ENCODE measurements at places on chromosomes 5 and 9. TPM values are rescaled to one million over a fixed set of nuclear protein-coding genes. Genes with fewer than 3 reads are reported as not detected.

DNA sequence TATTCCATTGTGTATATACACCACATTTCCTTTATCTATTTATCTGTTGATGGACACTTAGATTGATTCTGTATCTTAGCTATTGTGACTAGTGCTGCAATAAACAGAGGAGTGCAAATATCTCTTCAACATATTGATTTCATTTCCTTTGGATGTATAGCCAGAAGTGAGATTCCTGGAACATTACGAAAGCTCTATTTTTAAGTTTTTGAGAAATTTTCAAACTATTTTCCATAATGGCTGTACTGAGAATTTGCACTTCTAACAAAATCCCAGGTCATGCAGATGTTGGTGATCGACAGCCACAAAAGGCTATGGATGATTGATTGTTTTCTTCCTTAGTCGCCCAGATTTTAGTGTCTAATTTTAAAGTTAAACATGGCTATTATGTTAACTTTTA, 132.7 kb upstream of the MTAP start:
- DNase-seq: no peak

DNA sequence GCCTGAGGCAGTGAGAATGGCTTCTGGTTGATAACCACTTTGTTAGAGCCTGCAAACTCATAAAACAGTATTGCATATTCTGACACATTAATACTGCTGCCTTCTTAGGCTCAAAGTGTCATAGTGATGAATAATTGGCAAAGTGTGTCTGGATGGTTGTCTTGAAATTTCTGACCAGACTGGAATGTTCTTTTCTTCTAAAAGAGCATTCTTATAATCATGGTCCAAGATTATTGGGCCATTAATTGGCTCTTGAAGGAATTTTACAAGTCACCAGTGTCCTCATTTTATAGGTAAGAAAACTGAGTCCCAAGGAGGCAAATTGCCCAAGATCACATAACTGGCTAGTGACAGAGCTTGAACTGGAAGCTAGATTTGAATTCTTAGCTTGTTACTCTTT, 111.7 kb downstream of the PCSK1 start:
- DNase-seq: no peak

- DNase-seq: no peak
Measured at GRCh38 chr5:11293523-11293922, 532.5 kb upstream of the DAP start.

- DNase-seq: no peak
Measured at GRCh38 chr9:23492126-23493002, 333.7 kb downstream of the ELAVL2 start.

GRCh38 chr9:35280399-35280798, 118.6 kb downstream of the UNC13B start:
- no peak for DNase-seq

DNA sequence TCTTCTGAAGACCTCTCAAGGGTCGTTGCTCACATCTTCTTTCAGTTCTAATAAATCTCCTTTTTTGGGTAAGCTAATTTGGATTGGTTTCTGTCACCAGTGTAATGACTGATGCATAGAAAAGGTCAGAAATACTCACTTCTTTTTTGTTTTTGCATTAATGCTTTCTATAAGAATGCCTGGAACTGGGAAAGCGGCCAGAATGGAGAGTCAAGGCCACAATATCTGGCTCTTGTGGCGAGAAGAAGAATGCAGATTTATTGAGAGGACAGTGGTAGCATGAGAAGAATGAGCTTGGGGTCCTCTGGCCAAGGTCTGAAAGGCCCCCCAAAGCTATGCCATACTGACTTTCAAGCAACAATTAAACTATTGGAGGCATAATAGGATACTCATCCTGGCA, 88.0 kb upstream of the SLC12A2 start:
- no peak for DNase-seq

DNA sequence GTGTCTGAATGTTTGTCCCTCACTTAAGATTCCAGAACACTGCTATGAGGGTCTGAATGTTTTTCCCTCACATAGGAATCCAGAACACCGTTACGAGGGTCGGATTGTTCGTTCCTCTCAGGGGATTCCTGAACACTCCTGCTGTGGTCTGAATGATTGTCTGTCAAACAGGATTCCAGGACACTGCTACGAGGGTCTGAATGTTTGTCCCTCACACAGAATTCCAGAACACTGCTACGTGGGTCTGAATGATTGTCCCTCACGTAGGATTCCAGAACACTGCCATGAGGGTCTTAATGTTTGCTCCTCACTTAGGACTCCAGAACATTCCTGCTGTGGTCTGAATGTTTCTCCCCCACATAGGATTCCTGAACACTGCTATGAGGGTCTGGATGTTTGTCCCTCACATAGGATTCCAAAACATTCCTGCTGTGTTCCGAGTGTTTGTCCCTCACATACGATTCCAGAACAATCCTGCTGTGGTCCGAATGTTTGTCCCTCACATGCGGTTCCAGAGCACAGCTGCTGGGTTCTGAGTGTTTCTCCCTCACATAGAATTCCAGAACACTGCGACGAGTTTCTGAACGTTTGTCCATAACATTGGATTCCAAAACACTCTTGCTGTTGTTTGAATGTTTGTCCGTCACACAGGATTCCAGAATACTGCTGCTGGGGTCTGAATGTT, 199.5 kb downstream of the FOXD4L6 start:
- DNase-seq: no peak

GRCh38 chr9:124198948-124199347, 58.8 kb upstream of the NEK6 start:
- DNase-seq: no peak

DNA sequence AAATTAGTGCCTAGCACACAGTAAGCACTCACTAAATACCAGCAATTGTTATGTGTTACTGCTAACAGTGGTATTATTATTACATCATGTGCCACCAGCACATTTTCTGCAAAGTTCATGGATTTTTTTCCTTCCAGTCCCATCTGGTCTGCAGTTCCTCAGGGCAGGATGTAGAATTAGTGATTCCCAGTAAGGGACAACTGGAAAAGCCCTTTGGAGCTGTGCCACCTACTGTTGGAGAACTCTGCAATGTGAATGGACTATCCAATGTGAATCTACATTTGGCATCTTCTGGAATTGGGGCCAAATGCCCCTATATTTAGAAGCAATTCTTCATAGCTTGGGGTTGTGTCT, 154.0 kb downstream of the CDH6 start:
- no peak for DNase-seq

The ANKRD34B gene
- not detected for total RNA-seq

The PTPRD gene
- 1.8 TPM for total RNA-seq

The ZNF782 gene
- total RNA-seq: 3.0 TPM

The C7 gene
- total RNA-seq: 0.51 TPM

Measured in dermis microvascular lymphatic vessel endothelial cell (primary cell).